ENCODE measurements at places on chromosomes 4 and X.
A peak's percentile ranks its signal among the peaks of the same experiment; 100 is the strongest.

GRCh38 chr4:23788460-23788859, 101.4 kb downstream of the PPARGC1A start:
- DNase-seq: no peak

GRCh38 chr4:87065021-87065420, 130.2 kb downstream of the AFF1 start:
- no peak for DNase-seq

DNA sequence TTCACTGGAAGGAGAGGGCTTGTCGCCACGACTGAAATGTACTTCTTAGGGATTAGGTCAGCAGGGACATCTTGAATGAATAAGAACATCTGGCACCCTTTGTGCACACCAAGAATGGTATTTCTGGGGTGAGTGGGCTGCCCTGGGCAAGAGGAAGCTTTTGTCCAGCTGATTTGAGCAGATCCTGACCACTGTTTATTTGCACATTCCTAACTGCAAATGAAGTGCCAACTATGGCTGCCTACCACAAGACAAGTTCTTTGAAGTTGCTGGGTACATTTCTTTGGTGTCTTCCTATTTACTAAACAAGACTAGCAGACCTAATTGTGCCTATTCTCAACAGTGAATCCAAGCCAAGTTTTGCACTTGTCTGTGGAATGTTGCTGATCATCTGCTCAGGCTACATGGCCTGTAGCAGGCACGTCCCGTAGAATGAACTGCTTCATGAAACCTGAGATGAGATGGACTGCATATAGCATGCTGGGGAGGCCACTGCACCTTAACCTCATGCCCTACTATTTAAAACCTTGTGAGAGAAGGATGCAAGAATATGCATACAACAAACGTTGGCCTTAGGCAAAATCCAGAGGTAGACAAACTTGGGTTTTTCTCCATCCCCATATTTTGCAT, 45.0 kb downstream of the PIR start:
- no peak for DNase-seq

DNA sequence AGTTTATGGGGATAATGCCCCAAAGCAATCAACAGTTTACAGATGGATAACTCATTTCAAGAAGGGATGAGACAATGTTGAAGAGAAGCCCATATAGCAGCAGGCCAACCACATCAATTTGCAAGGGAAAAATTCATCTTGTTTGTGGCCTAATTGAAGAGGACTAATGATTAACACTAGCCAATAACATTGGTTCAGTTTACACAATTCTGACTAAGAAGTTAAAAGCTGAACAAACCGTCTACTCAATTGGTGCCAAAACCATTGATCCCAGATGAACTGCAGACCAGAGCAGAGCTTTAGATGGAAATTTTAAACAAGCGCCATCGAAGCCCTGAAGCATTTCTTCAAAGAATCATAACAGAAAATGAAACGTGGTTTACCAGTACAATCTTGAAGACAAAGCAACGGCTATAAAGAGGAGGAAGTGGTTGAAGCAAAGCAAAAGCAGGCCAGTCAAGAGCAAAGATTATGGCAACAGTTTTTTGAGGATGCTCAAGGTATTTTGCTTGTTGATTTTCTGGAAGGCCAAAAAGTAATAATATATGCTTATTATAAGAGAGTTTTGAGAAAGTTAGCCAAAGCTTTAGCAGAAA, 20.5 kb upstream of the BLTP1 start:
- no peak for DNase-seq

- DNase-seq: no peak
These were observed 275.4 kb upstream of the CPEB2 start for GRCh38 chr4:14726877-14727361.

DNA sequence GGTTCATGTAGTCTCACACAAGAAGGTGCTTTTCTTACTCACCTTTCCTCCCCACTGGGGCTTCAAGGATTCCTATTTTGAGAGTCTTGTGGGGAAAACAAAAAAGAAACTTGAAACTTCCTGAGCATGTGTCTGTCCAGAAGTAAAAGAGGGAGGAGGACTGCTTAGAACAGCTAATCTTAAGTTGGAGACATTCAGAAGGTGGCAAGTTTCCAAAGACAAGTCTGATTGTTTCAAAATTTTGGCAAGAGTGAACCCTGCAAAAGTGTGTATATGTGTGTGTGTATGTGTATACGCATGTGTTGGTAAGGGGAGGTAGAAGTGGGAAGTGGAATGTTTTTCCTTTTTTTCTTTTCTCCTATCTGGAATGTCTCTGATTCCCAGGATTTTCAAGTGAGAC, 189.0 kb upstream of the FRMPD4 start:
- DNase-seq: no peak

GRCh38 chr4:55078987-55079386, 46.4 kb downstream of the KDR start:
- DNase-seq: no peak

DNA sequence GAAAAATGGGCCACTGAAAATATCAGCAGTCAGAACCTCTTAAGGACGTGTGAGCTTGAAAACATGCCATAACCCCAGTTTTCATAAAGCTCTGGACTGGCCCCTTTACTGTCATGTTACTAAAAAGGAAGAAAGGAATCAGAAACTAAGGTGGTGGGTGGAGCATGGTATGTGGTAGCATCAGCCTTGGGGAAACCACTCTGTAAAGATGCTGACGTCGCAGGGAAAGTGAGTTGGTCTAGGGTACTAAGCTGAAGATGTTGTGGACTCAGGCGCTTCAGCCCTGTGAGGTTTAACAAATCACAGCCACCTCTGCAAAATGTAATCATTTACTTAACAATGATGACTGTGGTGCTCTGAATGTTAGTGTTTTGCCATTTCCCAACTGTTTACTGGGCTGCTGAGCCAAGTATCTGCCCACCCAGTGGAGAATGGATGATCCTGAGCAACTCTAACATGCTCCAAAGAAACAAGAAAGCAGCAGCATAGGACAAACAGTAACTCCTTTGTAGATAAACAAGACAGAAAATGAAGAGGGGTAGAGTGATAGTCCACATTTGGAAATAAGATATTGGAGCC, 33.4 kb downstream of the C4orf54 start:
- DNase-seq: no peak

- DNase-seq: no peak
These were observed 395.4 kb downstream of the BMPR1B start for GRCh38 chr4:95153182-95153581.

- no peak for DNase-seq
These were observed 588.6 kb upstream of the FAT1 start for GRCh38 chr4:187312299-187312698.

DNA sequence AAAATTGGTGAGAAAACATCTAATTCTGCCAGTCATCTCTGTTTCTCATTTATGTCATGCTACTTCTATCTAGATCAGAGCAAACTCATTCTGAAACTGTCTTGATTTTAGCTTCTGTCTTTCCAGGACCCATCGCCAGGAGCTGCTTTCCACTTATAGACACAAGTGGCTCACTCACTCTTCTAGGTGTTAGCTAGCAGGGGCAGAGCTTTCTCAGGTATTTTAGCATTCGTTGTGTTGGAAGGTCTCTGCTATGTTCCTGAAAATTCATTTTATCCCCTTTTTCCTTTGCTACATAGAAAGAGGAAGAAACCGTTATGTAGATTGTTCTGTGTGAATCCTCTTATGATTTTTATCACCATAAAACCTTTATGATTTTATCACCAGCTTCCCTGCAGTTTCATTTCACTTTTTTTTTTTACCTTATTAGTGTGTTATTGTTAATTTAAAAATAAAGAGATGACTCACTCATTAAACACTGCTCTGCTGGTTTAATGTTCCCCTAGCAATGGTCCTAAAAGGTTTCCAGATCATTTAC, 246.6 kb upstream of the AADAT start:
- DNase-seq: no peak

GRCh38 chr4:165398570-165398969, 19.8 kb downstream of the CPE start:
- DNase-seq: peak; percentile 91

GRCh38 chr4:88705223-88705622, 7.6 kb upstream of the NAP1L5 start:
- no peak for DNase-seq

GRCh38 chrX:12080265-12080664, 58.0 kb upstream of the FRMPD4 start:
- DNase-seq: peak; percentile 42

DNA sequence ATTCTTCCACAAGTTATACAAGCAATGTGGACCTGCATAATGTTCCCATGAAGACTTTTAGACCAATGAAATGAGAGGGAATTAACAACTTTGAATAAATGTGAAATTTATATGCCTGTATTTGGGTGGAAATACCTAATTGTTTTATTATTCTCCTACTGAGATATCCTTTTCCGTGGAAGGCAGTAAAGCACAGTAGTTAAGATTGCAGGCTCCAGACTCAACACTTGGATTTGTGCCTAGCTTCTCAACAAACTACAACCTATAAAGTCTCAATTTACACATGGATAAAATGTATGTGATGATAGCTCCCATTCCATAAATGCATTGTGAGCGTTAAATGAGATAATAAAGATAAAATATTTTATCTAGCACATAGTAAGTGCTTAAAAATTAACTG, 857.8 kb downstream of the CENPC start:
- DNase-seq: no peak

DNA sequence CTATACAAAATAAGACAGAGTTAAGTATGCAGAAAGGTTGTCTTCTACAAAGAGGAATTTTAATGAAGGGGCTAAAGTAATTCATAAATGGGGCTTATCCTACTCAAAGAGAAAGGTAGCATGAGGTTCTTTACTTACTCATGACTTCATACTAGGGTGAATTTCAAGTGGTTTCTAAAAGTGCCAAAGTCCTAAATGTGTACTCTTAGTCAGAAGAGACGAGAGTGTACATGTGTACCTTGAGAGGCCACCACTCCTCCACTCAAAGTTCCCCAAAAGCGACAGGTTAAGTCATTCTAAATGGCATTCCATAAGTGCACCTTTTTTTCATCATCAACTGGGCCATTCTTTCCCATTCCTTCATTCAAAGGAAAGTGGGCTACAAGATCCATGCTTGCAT, 21.9 kb downstream of the EDA2R start:
- DNase-seq: no peak

DNA sequence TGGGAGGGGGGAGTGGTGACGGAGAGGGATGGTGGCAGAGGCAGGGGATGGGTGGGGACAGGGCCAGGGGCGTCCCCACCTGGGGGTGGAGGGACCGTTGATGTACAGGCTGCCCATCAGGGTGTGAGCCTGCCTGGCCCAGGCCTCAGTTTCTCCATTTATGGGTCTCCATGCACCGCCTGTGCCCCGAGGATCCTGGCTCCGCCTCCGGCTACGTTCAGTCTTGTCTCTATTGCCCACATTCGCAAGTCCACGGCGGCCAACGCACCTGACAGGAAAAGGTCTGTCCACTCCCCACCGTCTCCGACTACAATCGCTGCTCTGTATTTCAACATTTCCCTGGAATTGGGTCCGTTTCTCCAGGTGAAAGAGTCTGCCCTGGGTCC, 96.3 kb upstream of the NKX1-1 start:
- no peak for DNase-seq

- DNase-seq: no peak
These were observed 152.5 kb upstream of the STX18 start for GRCh38 chr4:4694296-4694772.

DNA sequence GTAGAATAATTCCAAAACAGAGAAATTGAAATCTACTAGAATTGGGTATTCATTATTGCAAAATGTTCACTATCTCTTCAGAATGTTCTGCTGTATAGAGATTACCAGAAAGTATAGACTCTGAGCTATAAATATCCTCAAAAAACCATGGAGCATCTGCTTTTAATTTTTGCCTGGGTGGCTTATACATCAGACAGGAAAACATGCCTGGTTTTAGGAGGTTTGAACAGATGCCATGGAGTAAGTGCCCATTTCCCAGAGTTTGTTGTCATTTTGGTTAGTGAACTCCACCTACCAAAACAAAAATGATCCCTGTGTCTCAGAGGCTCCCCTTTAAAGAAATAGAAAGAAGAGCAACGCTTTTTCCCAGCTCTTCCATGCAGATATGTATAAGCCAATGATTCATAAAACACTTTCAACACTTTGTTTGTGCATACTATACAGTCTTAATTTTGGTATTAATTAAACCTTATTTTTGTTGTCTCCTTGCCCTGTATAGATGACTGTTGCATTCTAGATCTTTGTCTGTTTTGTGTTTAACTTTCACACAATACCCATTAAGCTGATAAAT, 68.7 kb downstream of the MEPE start:
- DNase-seq: no peak

- DNase-seq: no peak
These were observed 14.9 kb upstream of the IL3RA start for GRCh38 chrX:1321674-1322073.

DNA sequence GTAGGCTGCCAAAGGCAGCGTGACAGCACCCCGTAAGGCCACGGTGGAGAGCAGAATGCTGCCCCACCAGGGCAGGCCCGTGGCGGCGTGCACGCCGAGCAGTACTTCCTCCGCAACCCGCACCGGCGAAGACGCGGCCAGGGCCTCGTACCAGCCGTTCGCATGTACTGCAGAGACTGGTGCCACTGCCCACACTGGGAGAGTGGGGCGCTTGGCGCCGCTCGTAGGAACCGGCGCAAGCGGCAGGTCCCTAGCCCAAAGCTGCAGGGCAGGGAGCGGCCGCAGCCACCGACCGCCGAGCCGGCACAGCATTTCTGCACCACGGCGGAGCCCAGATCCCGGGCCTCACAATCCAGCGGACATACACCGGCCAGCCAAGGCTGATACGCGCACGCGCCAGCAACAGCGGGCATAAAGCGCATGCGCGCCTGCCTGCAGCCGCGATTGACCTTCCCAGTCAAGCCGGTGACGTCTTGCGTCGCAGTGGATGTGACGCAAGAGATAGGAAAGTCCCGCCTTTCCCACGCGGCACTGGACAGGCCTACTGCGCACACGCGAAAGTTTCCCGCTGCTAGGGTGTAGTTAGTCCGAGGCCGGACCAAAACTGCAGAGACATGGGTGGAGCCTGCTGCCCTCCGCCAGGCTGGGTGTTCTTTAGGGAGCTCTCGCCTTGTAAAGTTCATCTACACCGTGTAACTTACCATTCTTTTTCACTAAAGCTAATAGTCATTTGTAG, at the start of gene COX18:
Gene COX18, minus strand, starts transcription at position 379 of the 736 bp plus-strand sequence. Its CDS starts 67 bp downstream, at position 312.
- peak; percentile 79 for DNase-seq

Measured in DMS 273 treated with DMSO at 0.1 percent for 48 hours (cell line).